DMS153 (cell line): ENCODE measurements at places on chromosomes 7 and 10.

DNA sequence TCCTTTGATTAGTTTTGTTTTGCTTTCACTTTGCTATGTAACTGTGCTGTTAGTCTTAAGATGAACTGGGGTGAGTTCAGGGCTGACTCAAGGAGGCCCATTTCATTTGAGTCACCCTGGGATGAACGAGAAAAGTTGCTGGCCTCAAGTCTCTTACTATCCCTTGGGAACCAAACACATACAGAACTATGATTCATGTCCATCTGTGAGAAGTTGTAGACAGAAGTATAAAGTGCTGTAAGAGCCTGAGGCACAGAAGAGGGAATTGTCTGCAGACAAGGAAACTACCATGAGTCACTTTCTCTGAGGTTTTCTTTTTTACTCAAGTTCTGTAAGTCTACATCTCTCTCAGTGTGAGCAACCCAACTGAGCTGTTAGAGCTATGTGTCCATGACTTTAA lies 179.8 kb upstream of the CSTF2T start:
- no peak for DNase-seq

DNA sequence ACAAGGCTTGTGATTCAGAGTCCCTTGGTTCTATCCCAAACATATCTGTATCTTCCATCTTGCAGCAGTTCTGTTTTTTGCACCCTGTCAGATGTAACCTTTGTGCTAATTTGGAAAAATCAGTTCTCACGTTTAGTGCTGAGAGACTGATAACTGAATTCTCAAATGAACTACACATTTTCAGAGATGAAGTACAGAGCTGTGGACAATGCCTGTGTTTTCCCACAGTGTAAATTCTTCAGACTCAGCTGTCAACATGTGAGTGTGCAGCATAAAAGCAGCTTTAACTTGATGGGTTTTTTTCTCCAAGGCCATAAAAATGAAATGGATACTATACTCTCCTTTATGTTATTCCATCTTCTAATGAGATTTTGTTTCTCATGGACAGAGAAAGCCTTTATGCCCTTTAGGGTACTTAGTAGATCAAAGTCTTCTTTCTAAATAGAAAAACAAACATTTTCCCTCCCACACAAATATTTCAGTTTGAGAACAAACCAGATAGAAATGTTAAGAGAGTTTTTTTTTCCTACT lies 150.9 kb downstream of the SEMA3A start:
- DNase-seq, result no peak

DNA sequence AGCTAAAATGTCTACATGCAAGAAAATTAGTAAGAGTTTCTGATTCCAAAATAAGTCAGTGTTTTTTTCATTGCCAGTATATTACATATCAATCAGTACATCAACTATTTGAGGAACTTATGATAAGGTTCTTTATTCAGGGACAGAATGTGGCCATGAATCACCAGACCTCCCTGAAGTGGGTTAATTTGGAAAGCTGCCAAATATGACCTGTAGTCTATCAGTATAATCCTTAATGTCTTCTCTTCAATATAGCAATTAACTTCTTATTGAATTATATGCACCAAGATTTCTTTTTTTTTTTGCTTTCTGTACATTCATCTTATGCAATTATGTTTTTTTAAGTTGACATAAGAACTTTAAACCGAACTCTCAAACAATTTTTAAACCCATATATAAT lies 714.5 kb upstream of the POT1 start:
- DNase-seq, result no peak

DNA sequence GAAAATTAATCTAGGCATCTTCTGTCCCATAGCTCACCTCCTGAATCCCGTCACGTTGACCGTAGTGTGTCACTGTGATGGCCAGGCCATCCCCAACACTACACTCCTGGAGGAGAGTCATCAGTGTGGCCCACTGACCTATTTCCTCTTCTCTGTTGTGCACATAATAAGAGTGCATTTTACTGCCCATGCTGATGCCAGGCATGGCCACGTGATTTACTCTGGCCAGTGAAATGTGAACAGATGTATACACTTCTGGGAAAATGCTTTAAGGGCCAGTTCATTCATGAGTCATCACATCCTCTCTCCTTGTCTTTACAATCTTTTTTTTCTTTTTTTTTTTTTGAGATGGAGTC lies 101.9 kb upstream of the PIP4K2A start:
- DNase-seq, result no peak

- no peak for DNase-seq
Observed at GRCh38 chr10:117327262-117327661, 48.0 kb downstream of the PDZD8 start.

DNA sequence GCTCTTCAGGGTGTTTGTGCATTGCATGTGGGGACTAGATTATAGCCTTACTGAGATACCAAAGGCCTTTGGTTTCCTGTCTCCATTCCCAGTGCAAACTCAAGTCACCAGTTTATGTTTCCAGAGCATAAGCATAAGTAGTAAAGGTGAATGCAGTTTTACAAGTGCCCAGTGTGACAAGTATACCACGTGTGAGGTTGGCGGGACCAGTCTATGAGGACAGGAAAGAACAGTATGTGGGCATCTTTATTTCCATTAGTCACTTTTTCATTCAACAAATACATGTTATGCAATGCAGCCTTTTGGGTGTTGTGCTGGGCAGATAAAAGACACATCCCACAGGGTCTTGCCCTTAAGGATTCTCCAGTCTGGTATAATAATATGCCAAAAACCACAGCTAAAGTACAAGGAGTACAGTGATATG lies 146.5 kb downstream of the ARID5B start:
- no peak for DNase-seq

GRCh38 chr10:59585046-59585700 lies 124.5 kb downstream of the SLC16A9 start:
- peak; percentile 50 for DNase-seq

DNA sequence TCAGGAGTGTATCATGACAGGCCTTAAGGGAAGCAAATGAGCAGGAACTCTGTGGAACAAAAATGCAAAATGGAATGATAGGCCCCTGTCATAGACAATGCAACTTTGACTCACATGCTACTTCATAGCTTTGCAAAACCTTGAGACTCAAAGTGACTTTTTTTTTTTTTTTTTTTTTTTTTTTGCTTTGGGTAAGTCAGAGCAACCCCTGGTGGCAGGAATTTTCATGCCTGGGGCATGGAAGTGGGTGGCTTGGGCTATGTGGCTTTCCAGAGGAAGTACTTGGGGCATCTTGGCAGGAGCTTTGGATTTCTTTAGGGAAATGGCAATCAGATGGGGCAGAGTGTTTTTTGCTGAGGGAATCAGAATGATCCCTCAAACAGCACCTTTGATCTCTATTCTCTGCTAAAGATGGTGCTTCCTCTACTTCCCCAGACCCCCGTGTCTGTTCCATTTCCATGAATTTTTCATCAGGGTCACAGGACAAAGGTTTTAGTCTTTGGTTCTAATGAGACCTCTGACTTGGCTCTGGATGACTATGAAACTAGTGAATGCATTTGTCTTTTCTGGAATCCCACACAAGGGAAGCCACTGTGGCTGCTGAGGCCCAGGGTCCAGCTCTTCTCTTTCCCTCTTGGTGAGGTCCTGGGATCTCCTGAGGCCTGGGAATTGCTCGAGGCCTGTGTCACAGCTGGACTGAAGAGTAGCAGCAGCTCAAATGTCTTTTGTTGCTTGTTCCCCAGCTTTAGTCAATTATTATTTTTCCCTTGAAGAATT lies 62.8 kb downstream of the TACC2 start:
- DNase-seq, result peak; percentile 19

- peak; percentile 77 for DNase-seq
Observed at GRCh38 chr7:31633894-31634494, 53.0 kb upstream of the PPP1R17 start.

GRCh38 chr7:157849726-157850125 lies 512.9 kb downstream of the DNAJB6 start:
- no peak for DNase-seq

- DNase-seq, result no peak
Observed at GRCh38 chr10:69180525-69181204, 631 bp downstream of the SUPV3L1 start.

- DNase-seq, result no peak
Observed at GRCh38 chr10:7274293-7274692, 136.5 kb downstream of the SFMBT2 start.

DNA sequence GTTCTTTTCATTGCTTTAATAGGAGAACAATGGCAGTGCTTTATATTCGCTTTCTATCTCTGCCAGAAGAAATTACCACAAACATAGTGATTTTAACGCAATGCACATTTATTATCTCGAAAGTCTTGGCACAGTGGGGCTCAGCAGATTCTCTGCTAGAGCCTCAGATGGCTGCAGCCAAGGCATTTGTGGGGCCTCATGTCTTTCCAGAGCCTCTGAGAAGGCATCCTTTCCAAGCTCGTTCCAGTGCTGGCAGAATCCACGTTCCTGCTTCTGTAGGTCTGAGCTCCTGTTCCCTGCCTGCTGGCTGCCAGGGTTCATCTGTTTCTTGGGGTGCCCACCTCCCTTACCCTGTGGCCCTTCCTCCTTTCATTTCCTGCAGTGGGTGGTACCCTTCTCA lies 60.2 kb downstream of the LRRC18 start:
- no peak for DNase-seq

GRCh38 chr7:135808206-135808605 lies 59.6 kb upstream of the FAM180A start:
- DNase-seq, result no peak

GRCh38 chr10:6114805-6115341 lies 26.0 kb downstream of the RBM17 start:
- no peak for DNase-seq

- no peak for DNase-seq
Observed at GRCh38 chr7:157576415-157576814, 239.6 kb downstream of the DNAJB6 start.

DNA sequence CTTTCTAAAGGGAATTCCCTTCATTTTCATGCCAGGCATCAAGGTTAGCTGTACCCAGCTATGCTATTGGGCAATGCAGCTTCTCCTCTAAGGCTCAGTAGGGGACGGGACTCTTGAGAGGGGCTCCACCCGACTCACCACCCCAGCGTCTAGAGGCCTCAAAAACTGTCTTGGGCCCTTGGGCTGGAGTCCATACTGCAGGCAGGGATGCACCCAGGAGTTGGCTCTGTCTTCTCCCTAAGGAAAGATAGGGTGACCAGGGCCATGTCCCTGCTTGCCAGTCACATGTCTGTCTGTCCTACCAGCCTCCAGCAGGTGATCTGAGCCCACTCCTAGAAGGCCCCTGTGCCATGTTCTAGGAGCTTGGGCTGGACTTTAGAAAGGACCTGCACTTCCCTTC lies 1.2 kb downstream of the OPN4 start:
- DNase-seq, result no peak
